ENCODE measurements at places on chromosomes 12 and 14.

DNA sequence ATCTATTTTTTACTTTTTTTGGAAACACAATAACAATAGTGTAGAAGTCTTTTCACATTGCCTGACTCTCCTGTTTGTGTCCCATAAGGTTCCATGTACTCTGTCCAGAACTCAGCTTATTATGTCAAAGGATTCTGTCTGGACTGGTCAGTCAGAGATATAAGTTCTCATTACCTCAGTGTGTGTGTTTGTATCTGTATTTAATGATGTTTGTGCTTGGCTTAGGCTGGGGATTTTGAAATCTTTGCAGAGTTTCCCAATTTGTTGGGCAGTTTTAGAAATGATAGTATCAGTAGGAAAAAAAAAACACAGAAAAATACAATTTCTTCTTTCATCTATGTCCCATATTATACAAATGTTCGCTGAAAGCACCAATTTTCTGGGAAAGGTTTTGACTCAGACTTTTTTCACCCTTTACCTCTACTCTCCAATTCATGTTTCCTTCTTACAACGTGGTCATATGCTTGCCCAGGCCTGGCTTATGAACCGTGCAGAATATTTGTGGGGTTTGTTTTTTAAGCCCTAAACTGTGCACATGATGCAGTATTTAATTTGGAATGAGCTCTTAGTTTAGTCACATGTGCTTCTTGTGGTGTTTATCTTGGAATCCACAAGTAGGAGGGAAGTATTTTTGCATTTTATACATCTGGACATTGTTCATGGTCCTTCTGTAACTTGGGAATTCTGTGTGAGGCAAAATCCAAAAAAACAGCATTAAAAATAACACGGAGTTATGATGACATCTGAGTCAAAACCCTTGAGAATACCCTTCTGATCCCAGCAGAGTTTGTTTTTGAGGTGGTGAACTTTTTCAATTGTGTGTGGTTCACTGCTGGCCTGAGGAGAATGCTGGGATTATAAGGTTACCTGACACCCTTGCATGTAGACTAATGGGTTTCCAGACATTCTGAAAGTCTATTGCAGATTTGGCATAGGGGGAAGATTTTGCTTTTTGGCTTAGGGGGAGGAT lies 121.2 kb downstream of the RAD51B start:
- peak; percentile 88 for DNase-seq

GRCh38 chr12:3363608-3364007 lies 127.4 kb upstream of the PRMT8 start:
- DNase-seq: no peak

- no peak for DNase-seq
Measured at GRCh38 chr12:23631786-23632377, 317.6 kb downstream of the SOX5 start.

DNA sequence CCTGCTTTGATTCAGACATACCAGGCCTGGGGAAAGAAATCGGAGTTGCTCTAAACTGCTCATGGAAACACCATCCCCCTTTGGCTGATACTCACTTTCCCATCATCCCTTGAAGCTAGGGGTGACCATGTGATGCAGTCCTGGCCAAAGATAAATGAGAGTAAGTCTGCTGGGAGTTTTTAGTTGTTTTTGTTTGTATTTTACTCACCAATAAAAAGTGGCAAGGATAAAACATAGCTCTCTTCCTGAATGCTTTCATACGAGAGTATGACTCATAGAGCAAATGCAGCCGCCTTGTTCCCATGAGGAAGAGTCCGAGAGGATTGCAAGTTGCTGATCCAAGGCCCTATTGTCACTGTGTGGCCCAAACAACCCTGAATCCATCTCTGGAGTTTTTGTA lies 126.4 kb upstream of the TMEM132C start:
- DNase-seq: no peak

GRCh38 chr14:53006931-53007562 lies 56.2 kb upstream of the FERMT2 start:
- no peak for DNase-seq

- DNase-seq: no peak
Measured at GRCh38 chr14:101071493-101071906, 168.0 kb upstream of the RTL1 start.

DNA sequence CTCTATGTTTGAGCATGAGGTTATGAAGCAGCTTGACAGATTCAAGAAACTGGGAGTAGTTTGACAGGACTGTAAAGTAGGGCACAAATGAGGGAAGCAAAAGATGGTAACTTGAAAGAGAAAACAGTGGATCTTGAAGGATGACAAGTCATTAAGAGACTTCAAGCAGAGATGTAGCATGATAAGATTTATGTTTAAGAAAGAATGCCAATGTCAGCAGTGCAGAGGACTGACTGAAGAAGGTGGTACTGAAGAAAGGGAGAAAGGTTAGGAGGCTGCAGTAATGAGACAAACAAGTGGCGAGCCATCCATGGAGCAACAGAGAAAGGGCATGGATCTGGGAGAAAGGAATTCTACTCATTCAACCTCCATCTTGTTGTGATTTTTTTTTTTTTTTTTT lies 120.2 kb upstream of the RAP1B start:
- no peak for DNase-seq

GRCh38 chr12:98741196-98741555 lies 96.1 kb downstream of the APAF1 start:
- no peak for DNase-seq

- DNase-seq: no peak
Measured at GRCh38 chr12:64320611-64321010, 69.9 kb downstream of the C12orf56 start.

- DNase-seq: peak; percentile 23
Measured at GRCh38 chr12:124678421-124678893, 111.0 kb upstream of the NCOR2 start.

GRCh38 chr14:70812124-70812818 lies 3.0 kb upstream of the MAP3K9 start:
- DNase-seq: no peak

GRCh38 chr12:62436164-62436503 lies 30.5 kb upstream of the MON2 start:
- DNase-seq: no peak

DNA sequence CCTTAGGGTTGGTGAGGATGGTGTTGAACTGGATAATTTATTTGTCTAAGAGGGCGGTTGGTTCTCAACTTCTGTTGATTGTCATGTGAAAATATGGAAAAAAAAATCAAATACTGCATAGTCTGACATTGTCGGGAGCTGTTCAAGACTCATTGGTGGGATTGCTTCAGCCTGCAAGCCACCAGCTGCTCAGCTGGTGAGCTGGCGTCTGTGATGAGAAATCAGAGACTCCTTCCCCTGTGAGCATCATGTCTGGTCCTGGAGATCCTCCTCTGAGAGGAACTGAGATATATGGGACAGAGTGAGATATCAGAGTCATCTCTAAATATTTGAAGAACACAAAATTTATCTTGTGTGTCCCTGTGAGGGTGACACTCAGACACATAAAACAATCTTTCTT lies 49.9 kb downstream of the TRIM9 start:
- no peak for DNase-seq

DNA sequence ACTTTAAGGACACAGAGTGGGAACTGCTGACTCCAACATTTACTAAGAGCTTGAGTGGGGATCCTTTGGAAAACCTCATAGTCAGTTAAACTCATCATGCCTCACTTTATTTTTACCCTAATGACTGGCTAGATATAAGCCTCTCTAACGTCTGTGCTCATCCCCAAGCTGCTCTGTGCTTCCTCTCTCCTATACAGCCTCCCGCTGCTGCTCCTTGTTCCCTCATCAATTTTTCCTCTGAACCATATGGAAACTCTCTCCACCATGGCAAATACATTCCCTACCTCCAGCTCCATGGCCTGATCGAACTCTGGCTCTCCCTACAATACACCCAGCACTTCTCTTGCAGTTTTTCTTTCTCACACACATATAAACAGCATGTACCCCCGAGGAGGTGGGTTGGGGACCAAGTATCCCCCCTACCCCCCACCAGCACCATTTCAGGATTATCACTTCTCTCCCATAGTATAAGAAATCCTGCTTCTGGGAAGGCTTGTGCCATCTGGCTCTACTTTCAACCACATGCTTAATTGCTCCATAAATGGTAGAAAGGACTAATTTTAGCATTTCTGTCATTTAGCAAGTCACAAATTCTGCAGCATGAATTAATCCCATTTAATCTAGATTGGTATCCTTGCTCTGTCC lies 39.2 kb upstream of the DYRK2 start:
- no peak for DNase-seq

DNA sequence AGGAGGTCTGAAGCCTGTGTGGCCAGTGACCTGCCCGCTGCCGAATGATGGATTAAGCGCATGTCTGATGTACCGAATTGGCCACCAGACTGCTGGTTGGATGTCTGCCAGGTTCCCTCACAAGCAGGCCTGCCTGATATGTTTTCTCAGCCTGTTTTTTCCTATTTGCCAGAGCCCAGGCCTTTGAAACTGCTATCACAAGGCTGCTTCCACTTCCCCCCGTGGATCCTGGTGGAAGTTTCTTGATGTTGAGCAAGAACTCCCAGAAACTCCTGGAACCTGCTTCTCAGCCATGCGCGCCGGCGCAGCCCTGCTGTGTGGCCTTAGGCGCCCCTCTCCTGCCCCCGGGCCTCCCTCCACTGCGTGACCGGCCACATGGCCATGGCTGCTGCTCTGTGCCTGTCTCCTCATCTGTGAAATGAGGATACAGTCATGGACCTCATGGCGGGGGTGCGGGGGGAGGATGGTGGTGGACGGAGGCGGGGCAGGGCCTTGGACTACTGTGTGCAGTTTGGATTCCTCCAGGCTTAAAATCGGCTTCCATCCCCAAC lies 56.6 kb downstream of the CALM1 start:
- DNase-seq: peak; percentile 6

DNA sequence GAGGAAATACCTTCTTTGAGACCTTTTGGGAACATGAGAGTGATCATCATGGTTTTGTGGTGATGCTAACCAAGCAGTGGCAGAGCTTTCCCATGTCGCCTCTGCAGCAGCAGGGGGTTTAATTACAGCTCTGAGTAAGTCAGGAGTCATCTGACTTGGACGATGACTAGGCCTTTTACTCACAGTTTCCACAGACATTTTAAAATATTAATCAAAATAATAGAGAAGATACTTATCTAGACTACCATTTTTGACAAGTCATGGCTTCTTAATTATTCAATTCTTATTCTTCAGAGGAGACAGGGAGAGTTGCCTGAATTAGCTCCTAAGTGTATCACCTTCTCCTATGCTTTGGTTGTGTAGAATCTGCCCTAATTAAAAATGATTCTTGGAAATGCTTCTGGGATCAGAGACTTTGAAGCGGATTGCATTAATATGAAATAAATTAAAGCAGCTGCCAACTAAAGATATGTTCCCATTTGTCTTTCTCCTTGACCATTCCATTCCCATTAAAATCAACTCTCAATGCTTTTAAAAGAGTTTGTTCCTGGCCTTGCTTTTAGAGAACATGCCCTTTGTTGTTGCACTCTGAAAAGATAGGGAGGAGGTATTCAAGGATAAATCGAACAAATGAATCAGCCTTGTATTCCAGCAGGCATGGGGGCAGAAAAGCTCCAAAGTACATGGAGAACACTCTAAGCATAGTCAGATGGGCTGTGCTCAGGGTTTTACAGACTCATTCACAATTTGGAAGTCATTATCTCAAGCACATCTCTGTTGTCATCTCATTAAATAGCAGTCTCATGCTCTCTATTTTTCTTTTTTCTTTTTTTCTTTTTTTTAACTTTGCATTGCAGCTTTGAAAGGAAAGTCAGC lies 7.7 kb upstream of the IFNG-AS1 start:
- DNase-seq: peak; percentile 91

DNA sequence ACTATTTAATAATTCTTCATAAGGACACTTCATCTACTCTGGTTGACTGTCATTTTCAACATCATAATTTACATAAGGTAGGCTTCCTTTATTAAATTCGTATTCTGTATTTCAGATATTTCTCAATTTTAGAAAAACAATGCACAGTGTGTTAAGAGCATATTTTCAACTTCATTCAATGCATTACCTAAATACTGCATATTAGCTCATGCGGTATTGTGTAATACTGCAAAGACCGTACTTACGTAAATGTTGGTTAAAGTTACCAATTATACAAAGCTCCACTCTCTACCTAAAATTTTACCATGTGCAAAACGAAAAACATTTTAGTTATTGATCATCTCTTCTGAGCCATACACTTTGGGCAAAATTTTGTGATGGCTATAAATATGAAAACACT lies 62.8 kb downstream of the EXOC5 start:
- no peak for DNase-seq

GRCh38 chr12:43912859-43913258 lies 77.0 kb downstream of the TMEM117 start:
- peak; percentile 37 for DNase-seq

- no peak for DNase-seq
Measured at GRCh38 chr12:115776399-115776798, 501.1 kb downstream of the MED13L start.

DNA sequence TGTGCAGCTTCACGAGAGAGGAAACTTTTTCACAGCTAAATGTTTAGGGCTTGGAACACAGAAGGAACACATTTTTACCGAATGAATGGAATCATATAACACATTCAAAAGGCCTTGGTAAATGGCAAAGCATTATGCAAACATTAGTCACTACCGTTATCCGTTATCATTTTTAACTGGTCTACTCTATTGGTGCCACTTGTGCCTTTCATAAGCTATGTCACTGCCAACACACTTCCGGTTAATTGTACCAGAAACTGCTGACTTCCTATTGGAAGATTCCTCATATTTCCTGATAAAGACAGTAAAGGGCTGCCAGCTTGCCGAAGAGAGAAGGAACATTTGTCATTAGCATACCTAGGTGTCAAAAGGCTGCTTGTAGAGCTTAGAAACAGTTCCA lies 169.2 kb downstream of the APAF1 start:
- DNase-seq: no peak

DNA sequence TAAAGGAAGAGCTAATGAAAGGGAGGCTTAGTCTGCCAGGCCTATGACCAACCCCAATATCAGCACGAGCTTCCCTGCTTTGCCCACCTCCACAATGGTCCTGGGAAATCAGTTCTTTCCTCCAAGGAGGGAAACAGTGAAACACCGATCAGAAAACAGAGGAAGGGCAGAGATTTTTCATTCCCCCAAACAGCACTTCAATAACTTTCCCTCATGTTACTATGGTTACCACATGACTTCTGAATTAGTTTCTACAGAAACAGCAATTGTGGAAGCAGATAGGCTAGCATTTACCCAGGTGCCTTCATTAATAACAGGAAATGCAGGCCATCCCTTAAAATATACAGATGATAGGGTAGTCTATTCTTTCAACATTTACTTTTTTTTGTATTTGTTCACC lies 35.9 kb downstream of the TRIM9 start:
- DNase-seq: no peak

GRCh38 chr12:64889434-64890216 lies 65.2 kb downstream of the TBC1D30 start:
- no peak for DNase-seq

- DNase-seq: no peak
Measured at GRCh38 chr14:96511667-96512066, 9.5 kb downstream of the PAPOLA start.

GRCh38 chr12:103647267-103647666 lies 60.2 kb downstream of the STAB2 start:
- peak; percentile 97 for DNase-seq

GRCh38 chr12:72543777-72544467 lies 271.8 kb downstream of the TRHDE start:
- DNase-seq: peak; percentile 35

- DNase-seq: no peak
Measured at GRCh38 chr12:122127839-122128238, 46.2 kb downstream of the IL31 start.
